ENCODE measurements at places on chromosomes 3 and 15.

- no peak for DNase-seq
Observed at GRCh38 chr15:78457101-78457500, 19.1 kb downstream of the IREB2 start.

GRCh38 chr3:101527441-101527840, 14.4 kb upstream of the SENP7 start:
- DNase-seq, result no peak

DNA sequence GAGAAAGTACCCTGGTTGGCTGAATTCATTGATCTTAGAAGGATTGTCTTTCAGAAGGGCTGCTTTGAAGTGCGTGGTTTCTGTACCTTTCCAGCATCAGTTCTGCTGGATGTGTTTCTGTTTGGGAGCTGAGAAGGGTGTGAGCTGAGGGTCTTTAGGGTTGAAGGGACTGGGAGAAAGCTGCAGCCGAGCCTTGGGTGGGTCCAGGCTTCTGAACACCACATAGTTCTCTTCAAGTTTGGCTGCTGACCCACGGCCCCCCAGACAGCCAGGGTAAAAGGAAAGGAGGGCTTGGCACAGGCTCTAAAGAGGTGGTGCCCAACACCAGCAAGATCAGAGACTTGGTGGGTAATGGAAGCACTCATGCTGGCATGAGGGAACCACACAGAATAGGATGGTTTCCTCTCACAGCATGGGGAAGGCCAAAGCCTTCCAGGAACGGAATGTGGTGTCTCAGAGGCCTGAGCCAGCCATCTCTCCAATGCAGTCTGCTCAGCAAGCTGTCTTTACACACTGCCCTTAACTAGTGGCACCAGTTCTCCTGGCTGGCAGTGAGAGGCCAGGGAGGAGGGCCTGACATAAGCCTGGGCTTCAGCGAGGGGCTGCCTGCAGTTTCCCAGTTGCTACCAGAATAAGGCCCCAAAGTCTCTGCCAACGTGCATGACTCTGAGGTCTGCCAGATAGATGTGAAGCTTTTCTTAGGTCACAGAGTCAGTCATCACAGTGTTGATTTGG, 239.0 kb upstream of the TRIM42 start:
- DNase-seq, result no peak

- no peak for DNase-seq
Observed at GRCh38 chr3:53525765-53526703, 31.6 kb downstream of the CACNA1D start.

GRCh38 chr15:30023798-30024295, 58.9 kb upstream of the GOLGA8J start:
- DNase-seq, result peak; percentile 9

DNA sequence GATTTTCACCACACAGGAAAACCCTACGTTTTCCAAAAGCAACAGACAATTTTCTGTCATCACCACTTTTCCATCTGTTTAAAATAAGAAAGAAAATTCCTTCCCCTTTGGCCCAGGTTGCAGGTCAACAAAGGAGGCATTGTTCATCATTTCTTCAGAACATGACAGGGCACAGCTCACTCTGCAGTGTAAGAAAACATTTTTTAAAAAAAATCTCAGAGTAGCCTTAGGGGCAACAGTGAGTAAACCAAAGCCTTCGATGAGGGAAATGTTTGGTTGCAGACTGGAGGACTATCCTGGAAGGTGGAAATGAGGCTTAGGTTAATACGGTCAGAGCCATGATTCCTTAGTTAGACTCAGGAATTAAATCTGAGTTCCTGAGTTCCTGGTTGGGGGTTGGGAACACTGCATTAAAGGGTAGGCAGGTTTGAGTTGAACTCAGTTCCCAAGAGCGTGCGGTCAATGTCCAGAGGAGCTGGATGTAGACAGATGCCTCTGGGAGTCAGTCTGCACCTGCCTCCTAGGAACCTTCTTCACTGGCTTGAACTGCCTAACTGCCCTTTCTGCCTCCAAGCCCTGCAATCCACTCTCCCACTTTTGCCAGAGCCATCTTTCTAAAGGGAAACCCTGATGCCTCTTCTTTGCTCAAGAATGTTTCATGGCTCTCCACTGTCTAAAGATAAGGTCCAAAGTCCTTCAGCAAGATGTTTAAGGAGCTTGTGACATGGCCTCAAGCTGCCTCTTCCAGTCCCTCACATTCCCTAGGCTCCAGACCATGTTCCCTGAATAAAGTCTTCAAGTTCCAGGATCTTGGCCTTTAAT, 3.3 kb upstream of the HES1 start:
- no peak for DNase-seq

GRCh38 chr3:47416041-47416440, 35.2 kb downstream of the PTPN23 start:
- no peak for DNase-seq

GRCh38 chr15:99717161-99718009, 15.9 kb downstream of the LYSMD4 start:
- peak; percentile 47 for DNase-seq

DNA sequence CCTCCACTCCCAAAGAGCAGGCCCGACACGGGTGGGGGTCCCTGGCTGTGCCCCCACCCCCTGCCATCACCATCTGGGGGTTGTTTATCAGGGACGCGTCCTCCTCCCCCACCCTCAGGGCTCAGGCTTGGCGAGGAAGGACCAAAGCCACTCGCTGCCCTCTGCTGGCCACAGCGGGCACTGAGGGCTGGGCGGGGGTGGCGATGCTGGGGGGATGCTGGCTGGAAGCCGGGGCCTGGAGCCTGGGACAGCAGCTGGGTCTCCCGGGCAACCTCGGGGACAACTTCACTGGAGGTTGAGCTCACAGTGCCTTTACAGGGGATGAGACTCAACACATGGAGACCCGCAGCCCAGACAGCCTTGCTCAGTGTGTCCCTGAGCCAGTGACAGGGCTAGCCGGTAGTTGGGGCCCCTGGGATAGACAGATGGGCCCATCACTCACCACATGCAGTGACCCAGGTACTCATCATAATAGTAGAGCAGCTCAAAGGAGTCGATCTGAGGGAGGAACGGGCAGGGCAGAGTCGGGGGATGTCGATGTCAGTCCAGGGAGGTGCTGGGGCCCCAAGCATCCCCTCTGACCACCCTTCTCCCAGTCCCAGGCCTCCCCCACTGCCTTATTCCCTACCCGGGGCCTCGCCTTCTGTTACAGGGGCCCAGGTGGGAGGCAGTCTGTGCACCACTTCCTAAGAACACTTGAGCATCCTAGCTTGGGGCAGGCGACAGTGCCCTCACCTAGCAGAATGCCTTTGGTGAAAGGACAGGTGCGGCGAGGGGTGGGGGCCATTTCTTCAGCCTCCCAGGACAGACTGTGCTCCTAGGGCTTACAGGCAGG, 5.9 kb upstream of the CALML4 start:
- peak; percentile 69 for DNase-seq

DNA sequence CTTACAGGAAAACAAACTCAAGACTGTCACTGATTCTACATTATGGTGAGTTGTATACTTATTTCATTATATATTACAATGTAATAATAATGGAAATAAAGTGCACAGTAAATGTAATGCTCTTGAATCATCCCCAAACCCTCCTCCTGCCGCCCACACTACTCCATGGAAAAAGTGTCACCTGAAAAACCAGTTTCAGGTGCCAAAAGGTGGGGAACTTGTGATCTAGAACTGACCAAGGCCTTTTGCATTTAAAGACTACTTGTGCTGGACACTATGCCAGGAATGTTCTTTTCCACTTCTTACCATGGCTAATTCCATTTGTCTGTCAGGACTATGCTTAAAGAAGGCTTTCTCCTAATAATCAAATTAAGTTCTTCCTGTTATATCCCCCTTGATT, 32.3 kb downstream of the ROBO2 start:
- no peak for DNase-seq

DNA sequence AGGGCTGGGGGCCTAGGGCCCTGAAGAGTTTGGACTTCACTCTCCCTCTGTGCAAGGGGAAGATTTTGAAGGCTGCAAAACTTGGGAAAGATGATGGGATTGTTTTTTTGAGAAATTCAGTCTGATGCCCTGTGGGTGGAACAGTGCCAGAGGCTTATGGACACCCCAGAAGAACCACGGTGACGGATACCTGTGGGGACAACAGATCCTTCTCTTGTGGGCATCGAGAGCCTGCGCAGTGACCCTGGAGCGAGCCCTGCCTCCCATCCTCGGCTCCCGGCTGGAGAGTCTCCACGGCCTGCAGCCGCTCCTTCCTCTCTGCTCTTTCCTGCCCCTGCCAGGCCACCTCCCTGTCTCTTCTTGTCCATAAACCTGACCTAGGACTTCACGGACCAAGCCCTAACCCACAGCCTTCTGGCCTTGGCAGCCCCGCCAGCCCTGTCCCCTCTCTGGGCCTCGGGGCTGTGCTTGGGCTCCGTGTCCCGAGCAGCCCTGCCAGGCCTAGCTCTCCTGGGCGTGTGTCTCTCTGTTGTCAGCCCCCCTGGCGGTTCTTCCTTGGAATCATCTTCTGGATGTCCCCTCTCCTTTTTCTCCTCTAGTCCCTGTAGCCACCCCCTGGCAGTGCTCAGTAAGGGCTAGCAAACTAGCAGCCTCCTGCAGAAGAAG, 98.4 kb downstream of the VGLL4 start:
- DNase-seq, result no peak

GRCh38 chr3:55337641-55338180, 149.4 kb downstream of the WNT5A start:
- no peak for DNase-seq

DNA sequence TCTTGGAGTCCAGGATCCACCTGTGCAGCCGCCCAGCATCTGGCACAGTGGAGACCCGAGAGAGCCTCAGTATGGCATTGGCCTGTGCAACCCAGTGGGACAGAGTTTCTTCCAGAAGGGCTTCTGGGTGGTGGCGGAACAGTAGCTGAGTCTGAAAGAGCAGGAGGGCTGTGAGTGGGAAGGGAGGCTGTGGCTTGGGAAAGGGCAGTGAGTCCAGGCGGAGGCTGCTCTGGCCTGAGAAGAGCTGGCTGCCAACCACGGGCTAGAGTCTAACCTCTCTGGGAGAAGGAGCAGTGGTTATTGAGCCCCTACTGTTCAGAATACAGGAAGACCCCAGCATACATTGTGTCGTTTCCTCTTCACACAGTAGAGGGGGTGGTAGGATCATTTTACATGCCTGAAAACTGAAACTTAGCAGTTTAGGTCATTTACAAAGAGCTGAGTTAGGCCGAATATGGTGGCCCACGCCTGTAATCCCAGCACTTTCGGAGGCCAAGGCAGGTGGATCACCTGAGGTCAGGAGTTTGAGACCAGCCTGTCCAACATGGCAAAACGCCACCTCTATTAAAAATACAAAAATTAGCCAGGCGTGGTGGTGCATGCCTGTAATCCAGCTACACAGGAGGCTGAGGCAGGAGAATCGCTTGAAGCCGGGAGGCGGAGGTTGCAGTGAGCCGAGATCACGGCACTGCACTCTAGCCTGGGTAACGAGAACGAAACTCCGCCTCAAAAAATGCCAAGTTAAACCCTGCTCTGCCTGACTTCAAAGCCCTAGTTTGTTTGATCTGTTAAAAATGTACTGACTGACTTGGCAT, 3.2 kb downstream of the AEN start:
- DNase-seq, result no peak
